Activated CD8-positive, alpha-beta T cell treated with anti-CD3 and anti-CD28 coated beads, Interleukin-2, amount 10 ng/mL, durations not matched to agents 7 days and 5 days (primary cell): ENCODE measurements at places on chromosomes 1 and 21. TPM values are rescaled to one million over a fixed set of nuclear protein-coding genes. Genes with fewer than 3 reads are reported as not detected.

DNA sequence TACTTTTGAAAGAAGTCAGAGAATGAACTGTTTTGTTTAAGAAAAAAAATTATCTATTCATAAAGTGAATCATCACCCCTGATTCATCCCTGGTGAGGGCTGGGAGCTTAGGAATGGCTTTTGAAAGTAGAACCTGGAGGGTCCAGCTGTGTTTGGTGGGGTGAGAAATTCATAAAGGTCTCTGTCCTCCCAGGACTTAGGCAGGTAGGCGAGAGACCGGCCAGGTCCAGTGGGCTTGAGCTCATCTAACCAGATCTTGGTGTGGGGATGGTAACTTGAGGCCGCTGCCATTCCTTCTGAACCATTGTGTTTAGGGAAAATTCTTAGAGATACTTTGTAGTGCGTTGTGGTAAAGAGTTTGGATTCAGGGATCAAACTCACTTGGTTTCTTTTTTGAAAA is 156.8 kb upstream of the TNR start:
- no peaks in the 10 kb centered on the region for H3K4me1 ChIP-seq
- no peaks in the 10 kb centered on the region for H3K27me3 ChIP-seq
- no peak for DNase-seq
- H3K4me3 ChIP-seq = no peak overlapping the region

- H3K4me1 ChIP-seq = no peaks in the 10 kb centered on the region
- H3K27ac ChIP-seq = no peak overlapping the region
- no peak overlapping the region for H3K4me3 ChIP-seq
Observed at GRCh38 chr1:226608699-226609505, 60.3 kb downstream of the STUM start.

DNA sequence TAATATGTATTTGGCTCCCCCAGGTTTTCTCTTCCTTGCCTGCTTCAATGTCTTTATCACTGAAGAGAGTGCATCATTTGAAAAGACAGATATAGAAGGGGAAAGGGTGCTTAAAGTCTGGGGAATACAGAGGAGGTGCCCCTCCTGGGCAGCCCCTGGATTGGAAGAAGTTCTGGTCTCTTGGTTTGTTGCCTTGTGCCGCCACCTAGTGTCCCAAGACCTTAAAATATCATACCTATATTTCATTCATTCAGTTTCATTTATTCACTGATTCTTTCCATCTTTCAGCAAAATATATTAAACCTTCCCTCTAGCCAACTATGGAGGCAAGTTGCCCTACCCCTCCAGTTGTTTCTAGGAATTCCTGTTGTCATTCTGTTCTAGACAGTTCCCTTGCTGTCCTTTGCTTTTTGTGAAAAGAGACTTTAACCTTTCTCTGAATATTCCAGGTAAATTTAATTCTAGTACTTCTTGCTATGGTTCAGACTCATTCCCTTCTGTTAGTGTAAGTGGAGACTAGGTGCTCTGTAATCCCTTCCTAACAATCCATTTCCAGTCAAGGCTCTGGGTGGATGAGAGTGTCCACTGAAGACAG is 56.1 kb downstream of the MEF2D start:
- no peaks in the 10 kb centered on the region for H3K36me3 ChIP-seq
- H3K4me1 ChIP-seq = peaks cover 9% of the 10 kb centered on the region
- H3K27ac ChIP-seq = no peak overlapping the region
- peaks cover 67% of the 10 kb centered on the region for H3K27me3 ChIP-seq
- no peak overlapping the region for H3K4me3 ChIP-seq
- peak; percentile 51 for DNase-seq

DNA sequence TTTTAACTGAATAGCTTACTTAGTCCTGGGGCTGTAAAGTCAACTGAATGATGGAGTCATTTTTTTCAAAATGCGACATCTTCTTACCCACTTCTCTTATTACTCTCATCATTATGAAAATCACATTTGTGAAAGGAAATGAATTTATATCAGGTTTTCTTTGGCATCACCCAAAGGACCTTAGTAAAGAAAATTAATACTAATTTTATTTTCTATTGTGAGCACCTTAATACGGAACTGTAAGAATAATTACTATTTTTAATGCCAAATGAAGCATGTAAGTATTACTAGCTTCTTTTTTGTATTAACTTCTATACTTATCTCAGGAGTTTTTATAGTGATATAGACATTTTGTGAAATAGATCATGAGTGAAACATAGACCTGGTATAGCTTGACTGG is 30.9 kb downstream of the PTPRC start:
- peaks cover 79% of the 10 kb centered on the region for H3K36me3 ChIP-seq
- H3K4me3 ChIP-seq = peak overlapping the region; percentile 21
- peaks cover 82% of the 10 kb centered on the region for H3K4me1 ChIP-seq
- no peaks in the 10 kb centered on the region for H3K27me3 ChIP-seq

DNA sequence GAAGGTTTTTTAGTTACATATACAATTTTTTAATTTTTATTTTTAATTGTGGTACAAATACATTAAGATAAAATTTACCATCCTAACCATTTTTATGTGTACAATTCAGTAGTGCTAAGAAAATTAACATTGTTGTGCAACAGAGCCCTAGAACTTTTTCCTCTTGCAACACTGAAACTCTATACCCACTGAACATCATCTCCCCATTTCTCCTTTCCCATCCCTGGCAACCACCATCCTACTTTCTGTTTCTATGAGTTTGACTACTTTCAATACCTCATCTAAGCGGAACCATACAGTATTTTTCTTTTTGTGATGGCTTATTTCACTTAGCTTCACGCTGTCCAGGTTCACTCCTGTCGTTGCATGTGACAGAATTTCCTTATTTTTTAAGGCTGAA is 54.1 kb downstream of the PALMD start:
- H3K4me1 ChIP-seq = peaks cover 7% of the 10 kb centered on the region
- H3K4me3 ChIP-seq = no peak overlapping the region
- DNase-seq = no peak
- peaks cover 39% of the 10 kb centered on the region for H3K27me3 ChIP-seq
- H3K27ac ChIP-seq = no peak overlapping the region

DNA sequence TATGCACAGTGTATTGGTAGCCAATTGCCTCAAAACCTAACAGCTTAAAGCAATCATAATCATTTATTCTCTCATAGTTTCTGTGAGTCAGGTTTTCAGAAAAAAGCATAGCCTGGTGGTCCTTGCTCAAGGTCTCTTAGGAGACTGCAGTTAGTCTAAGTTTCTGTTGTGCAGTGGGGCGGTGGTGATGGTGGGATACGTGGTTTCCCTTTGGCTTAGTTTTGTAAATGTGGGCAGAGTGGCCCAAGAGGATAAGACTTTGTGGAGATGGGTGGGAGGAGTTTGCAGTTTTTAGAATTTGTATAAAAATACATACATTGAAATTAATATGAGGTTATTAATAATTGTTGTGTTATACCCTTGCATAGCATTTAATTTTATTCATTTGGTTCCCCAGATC is 68.6 kb downstream of the NOS1AP start:
- H3K4me3 ChIP-seq = no peak overlapping the region
- DNase-seq = no peak
- peaks cover 3% of the 10 kb centered on the region for H3K4me1 ChIP-seq
- H3K36me3 ChIP-seq = no peaks in the 10 kb centered on the region
- no peak overlapping the region for H3K27ac ChIP-seq

GRCh38 chr1:167720965-167721616 is 691 bp upstream of the MPZL1 start:
- no peak for DNase-seq
- H3K4me3 ChIP-seq = peak overlapping the region; percentile 87
- peak overlapping the region; percentile 81 for H3K27ac ChIP-seq
- H3K36me3 ChIP-seq = peaks cover 3% of the 10 kb centered on the region

The HRNR gene
- total RNA-seq = not detected

DNA sequence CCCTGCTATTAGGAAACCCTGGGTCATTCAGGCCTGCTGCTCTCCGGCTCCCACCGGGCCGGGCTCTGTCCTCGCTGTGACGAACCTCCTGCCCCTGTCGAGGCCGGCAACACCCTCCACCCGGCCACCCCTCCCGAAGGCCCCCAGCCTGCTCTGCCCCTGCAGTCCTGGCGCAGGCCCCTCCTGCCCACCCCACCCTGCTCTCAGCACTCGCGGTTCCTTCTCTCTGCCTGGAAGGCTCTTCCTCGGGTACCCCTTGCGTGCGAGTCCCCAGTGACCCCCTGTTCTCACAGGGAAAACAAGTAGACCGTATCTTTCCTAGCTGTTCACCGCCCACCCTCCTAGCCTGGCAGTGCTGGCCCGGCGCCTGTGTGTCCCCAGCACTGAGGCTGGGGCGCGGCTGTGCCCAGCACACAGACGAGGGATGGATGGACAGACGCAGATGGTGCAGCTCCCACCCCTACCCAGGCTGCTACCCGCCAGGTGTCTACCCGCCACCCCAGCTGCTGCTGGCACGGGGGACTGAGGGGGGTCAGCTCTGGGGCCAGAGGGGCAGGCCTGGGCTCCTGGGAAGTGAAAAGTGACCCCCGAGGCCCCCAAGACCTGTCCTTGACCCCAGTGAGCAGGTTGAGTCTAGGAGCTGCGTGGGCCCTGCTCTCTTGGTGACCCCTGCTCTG is 3.1 kb upstream of the VWA1 start:
- peaks cover 12% of the 10 kb centered on the region for H3K4me1 ChIP-seq
- H3K27me3 ChIP-seq = peaks cover 16% of the 10 kb centered on the region
- no peak for DNase-seq
- no peaks in the 10 kb centered on the region for H3K36me3 ChIP-seq

DNA sequence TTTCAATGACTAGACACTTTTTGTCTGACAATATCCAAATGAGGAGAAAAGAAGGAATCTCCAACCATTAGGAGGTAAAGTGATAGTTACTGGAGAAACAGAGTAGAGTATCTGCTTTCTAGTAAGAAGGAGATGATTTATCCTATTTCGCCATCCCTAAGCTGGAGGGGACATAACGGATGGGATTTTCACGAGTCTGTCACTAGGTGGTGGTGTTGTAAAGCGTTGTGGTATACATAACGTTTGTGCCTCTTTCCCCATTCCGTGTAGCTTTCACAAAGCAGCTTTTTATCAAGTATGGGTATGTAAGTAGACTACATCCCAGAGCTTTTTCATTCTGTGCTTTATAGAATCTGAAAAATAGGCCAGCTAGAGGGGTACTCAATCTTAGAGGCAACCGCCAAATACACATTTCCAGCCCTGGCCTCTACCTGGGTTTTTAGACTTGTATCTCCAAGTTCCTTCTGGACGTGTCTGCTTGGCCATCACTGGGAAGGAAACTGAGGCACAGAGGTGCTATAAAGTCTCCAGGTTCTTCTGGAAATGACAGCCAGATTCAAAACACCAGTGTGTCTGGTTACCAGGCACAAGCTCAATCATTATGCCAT is 33.3 kb upstream of the FAM3B start:
- no peaks in the 10 kb centered on the region for H3K36me3 ChIP-seq
- peaks cover 14% of the 10 kb centered on the region for H3K27me3 ChIP-seq
- no peaks in the 10 kb centered on the region for H3K4me1 ChIP-seq

DNA sequence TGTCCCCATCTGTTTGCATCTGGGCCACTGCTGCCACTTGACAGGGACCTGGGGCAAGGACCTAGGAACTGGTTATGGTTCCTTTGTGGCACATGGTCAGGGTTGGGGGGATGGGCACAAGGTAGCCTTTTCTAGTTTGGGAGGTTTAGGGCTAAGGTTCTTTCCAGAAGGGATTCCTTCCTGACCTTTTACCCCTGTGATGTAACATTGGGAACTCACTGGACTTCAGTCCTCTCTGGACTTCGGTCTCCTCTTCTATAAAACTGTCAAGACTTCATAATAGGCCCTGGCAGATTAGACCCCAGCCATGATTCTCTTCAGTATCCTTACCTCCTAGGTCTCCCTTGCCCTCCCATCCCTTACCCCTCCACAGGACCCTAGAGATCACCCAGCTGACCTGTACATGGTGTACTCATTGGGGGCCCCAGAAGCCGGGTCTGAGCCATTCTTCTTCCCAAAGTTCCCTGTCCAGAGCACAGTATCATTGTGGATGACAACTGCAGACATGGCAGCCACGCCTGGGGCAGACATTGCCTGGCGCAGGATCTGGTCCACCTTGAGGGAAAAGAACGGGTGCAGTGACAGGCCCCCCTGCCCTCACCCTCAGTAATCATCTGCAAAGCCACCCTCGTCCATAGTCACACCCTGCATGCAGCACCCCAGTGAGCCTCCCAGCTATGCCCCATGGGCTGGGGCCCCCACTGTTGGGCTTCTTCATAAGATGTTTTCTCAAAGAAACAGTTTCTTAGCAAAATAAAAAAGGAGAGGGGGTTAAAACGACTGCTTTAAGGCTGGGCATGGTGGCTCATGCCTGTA is 12.9 kb downstream of the LACTBL1 start:
- no peak overlapping the region for H3K27ac ChIP-seq
- no peak overlapping the region for H3K4me3 ChIP-seq
- H3K4me1 ChIP-seq = no peaks in the 10 kb centered on the region
- H3K27me3 ChIP-seq = peaks cover 8% of the 10 kb centered on the region

DNA sequence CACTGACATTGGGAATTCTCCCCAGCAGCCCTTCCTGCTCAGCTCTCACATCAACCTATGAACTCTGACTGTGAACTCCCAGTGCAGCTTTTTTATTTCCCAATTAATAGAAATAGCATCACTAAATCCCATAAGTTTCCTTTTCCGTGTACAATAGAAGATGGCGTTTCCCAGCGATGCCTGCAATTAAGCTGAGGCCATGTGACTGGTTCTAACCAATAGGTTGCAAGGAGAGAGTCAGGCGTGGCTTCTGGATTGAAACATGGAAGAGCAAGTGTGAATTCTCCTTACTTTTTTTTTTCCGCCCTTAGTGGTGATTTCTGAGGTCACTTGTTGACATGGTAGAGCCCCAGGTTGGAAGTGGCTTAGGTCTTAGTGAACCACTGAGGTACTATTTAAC is 59.0 kb upstream of the IGSF5 start:
- no peak for DNase-seq
- H3K36me3 ChIP-seq = no peaks in the 10 kb centered on the region
- H3K27ac ChIP-seq = no peak overlapping the region
- H3K4me1 ChIP-seq = no peaks in the 10 kb centered on the region

DNA sequence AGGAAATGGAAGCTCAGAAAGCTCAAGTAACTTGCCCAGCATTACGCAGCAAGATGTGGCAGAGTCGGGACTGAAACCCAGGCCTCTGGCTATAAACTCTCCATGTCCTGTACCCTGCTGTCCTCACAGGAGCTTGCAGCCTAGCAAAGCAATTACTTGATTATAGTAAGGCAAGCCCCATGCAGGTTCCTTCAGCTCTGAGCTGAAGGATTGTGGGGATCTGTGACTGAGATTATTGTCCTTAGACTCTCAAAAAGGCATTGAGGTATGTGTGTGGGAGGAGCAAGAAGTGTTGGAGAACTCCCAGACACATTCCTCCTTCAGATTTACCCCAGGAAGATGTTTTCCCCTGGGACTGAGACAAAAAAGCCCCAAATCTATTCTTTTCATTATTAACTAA is 124.0 kb upstream of the SPATA6 start:
- H3K36me3 ChIP-seq = no peaks in the 10 kb centered on the region
- DNase-seq = no peak
- no peak overlapping the region for H3K4me3 ChIP-seq
- no peaks in the 10 kb centered on the region for H3K27me3 ChIP-seq
- H3K27ac ChIP-seq = no peak overlapping the region

The CLCA1 gene
- not detected for total RNA-seq

DNA sequence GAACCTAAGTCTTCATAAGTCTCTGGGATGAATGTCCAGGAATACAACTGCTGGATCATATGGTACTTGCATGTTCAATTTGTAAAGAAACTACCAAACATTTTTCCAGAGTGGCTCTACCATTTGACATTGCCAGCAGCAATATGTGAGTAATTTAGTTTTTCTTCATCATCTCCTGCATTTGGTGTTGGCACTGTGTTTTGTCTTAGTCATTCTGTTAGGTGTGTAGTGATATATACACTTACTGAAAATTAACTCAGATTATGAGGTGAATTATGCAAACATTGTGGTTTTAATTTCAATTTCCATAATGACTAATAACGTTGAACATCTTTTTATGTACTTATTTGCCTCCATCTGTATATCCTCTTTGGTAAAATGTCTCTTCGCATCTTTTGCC is 138.7 kb downstream of the LRRC40 start:
- H3K36me3 ChIP-seq = no peaks in the 10 kb centered on the region
- no peaks in the 10 kb centered on the region for H3K27me3 ChIP-seq
- no peaks in the 10 kb centered on the region for H3K4me1 ChIP-seq
- no peak overlapping the region for H3K27ac ChIP-seq
- no peak overlapping the region for H3K4me3 ChIP-seq
